ENCODE measurements at places on chromosomes 7 and 10.
A peak's percentile ranks its signal among the peaks of the same experiment; 100 is the strongest.

DNA sequence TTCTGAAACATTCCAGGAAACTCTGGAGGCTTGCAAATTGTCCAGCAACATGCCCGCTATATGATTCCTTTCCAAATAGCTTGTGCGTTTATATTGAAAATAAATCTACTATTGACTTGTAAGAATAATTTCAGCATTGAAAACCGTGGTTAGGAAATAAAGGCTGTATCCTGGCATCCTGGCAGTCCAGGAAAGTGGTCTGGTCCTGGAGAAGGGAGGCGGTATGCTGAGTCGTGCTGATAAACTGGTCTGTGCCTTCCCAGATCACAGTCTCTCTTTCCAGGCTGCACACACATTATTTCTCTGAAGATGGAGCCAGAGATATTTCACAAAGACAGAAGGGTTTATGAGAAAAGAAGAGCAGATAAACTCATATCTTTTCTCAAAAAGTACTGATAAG, 350.1 kb upstream of the COBL start:
- no peak for DNase-seq

GRCh38 chr7:148397985-148398384, 192.6 kb upstream of the C7orf33 start:
- no peak for DNase-seq

GRCh38 chr7:106243893-106244292, 40.9 kb downstream of the NAMPT start:
- DNase-seq = no peak

- DNase-seq = no peak
Observed at GRCh38 chr10:26274391-26274790, 57.8 kb downstream of the GAD2 start.

DNA sequence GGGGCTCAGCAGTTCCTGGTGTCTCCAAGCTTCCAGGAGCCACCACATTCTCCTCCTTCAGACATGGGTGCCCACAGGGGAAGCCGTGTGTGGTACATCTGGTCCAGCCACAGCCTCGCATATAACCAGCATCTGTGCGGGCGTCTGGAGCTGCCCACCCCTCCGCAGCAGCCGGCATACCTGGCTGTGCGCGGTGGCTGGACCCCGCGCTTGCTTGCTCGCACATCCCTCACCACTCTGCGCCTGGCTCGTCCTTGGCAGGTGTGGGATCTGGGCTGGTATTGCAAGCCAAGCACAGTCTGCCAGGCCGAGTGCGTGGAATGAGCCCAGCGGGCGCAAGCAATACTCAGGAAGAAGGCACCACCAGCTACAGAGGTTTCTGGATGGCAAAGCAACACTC, 117.7 kb upstream of the MBL2 start:
- DNase-seq = no peak

GRCh38 chr7:93817004-93817403, 73.5 kb downstream of the TFPI2 start:
- DNase-seq = peak; percentile 40

DNA sequence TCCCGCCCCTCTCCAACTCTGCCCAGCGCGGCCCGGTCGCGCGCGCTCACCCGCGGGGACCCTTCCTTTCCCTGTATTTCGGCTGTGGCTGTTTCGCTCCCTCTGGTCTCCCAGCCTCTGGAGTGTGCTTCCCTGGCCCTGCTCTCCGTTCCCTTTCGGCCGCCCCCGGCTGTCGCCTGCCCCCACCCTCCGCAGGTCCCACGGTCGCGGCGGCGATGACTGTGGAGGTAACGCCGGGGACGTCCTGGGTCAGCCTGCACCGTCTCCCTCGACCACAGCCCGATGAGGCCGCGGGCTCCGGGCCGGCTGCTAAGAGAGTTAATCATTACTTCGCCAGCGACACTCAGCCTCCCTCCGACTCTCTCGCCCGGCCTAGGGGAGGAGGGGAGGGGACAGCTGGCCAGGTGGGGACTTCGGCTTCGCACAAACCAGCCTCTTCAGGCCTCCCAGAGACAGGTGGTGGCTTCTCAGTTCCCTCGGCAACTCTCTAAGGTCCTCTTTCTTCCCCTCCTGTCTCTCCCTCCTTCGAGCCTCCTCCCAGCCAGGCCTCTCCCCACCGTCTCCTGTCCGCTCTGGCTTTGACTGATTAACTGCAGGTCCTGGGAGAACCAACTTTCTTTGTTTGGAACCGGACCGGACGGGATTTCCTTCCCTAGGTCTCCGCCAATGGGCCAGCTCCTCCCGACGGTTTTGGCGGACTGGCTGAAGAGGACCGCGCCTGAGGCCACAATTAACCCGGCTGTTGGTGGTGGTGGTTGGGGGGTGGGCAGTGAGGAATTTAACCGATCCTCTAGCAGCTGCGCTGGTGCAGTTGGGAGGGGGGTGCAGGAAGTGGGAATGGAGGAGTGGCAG, 5.6 kb upstream of the PAX2 start:
- no peak for DNase-seq

DNA sequence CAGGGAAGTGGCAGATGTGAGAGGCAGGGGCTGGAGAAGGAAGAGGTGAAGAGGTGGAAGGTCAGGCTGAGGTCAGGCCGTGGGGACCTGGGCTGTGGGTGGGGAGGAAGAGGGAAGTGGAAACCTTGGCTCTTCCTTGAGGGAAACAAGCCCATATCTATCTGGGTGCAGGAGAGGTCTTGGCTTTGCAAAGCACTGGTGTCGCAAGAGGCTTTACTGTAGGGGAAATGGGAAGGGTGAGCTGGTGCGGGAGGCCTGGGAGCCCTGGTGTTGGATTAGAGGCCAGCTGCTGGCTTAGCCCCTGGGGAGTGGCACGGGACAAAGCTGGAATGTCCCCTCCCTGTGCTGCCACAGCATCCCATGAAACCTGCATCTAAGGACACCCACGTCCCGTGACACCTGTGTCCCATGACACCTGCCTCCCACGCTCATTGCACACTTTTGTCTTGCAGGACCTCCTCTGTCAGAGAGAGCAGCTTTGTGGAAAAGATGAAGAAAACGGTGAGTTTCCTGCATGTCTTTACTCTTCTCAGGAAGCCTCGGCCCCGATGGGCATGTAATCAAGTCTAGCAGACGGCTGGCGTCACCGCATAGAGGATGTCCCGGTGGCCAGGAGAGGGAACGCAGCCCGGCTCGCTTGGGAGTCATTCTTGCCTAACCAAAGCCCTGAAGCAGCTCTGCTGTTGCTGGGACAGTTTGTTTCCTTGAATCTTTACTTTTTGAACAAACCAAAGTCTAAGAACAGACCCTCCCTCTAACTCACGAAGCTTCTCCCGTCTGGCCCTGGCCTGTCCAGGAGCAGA, 22.2 kb downstream of the TMEM120A start:
- no peak for DNase-seq

DNA sequence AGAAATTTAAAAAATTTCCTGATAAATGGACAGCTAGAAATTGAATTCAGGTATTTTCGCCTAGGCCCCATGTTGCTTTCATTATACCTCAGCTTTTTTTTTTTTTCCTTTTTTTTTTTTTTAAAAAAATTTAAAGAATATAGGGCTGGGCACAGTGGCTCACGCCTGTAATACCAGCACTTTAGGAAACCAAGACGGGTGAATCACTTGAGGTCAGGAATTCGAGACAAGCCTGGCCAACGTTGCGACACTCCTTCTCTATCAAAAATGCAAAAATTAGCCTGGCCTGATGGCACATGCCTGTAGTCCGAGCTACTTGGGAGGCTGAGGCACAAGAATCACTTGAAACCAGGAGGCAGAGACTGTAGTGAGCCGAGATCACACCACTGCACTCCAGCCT, 334.0 kb downstream of the SORCS1 start:
- DNase-seq = no peak
